ENCODE measurements at places on chromosomes 12 and 14.

GRCh38 chr14:104254735-104255400 lies 116.5 kb downstream of the KIF26A start:
- peak; percentile 44 for DNase-seq

DNA sequence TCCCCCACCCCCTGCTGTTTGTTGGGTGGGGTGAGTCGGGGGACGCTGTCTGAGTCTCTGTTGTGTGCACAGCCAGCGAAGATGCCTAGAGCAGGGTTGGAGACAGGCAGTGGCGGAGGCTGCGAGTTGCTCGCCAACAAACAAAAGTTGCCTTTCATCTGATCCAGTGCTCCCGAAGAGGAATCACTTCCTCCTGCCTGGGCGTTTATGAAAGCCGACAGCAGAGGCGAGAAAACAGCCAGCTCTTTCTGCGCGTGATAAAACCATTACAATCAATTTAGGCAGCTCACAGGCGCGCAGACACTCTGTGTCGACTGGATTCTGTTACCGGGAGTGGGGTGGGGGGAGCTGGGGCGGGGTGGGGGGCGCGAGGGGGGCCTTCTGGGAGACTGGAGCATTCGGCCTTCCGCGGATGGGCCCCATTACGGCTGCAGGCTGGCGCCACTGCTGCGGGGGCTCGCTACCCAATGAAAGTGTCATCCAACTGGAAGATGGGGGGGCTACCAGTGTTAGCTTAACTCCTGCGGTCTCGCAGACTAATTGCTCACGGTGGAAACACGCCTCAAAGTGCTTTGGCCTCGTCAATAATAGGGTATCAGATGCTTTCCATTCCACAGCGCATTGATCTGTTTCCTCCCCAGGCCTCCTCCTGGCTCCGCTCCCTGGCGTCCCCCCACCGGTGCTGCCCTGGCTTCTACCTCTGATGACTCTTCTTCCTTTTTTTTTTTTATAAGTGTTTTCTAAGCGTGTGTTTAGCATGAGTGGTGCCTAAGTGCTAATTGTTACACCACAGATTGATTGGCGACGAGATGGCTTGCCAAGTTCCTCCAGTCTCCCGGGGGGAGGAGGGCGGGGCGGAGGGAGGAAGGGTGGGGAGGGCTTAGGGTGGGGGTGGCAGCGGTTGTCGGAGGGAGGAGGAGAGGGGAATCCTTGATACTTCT lies 678.4 kb downstream of the MED13L start:
- DNase-seq, result peak; percentile 73

GRCh38 chr12:29281371-29282005 lies 99.5 kb downstream of the ERGIC2 start:
- DNase-seq, result no peak

- peak; percentile 5 for DNase-seq
Observed at GRCh38 chr12:71440763-71441748, 1.5 kb downstream of the LGR5 start.

GRCh38 chr12:53223389-53224060 lies 8.5 kb downstream of the RARG start:
- peak; percentile 81 for DNase-seq

DNA sequence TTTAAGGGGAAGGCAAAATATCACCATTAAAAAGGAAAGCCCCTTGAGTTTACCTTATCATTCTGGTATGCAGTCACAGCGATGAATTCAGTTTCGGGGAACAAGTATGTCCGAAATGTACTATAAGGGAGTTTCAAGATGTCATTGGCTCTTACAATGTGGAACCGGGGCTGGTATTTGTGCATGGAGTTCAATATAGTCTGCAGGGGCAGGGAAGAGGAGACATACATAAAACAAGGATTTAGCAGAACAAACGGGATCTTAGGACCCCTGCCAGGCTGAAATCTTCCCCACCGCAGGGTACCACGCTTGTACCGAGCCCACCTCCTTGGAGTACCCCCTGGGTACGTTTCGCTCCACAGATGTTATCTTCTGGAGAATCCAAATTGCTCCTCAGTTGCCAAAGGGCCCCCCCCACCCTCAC lies 4.5 kb downstream of the TBX3 start:
- DNase-seq, result peak; percentile 40

GRCh38 chr12:51244269-51244668 lies 5.6 kb downstream of the DAZAP2 start:
- no peak for DNase-seq

- DNase-seq, result peak; percentile 47
Observed at GRCh38 chr12:4809449-4810218, 89.4 kb downstream of the GALNT8 start.

- DNase-seq, result no peak
Observed at GRCh38 chr12:10590966-10591365, 22.4 kb downstream of the MAGOHB start.

- DNase-seq, result no peak
Observed at GRCh38 chr12:124022161-124022560, 49.1 kb downstream of the ZNF664 start.

GRCh38 chr12:53251477-53252348 lies 16.4 kb upstream of the ESPL1 start:
- peak; percentile 91 for DNase-seq

GRCh38 chr12:122203301-122204166 lies at the start of gene B3GNT4:
TSS of gene B3GNT4 (plus strand) at chr12:122203709. CDS start at chr12:122204619, 910 bp downstream.
- DNase-seq, result peak; percentile 73

DNA sequence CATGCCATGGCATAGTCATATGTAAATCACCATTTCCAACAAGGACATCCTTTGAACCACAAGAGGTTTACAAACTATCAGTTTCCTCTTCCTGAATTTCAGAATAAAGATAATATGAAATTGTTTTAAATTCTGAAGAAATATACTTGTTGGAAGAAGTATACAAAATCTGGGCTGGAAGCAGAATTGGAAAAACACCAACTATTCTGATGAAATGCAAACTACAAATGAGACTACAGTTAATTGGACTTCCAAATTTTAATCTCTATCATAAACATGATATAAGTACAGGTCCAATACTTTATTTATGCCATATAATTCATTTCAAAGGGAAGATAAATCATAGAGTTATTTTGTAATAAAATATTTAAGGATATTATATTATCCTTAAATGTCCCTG lies 80.1 kb downstream of the NOVA1 start:
- DNase-seq, result no peak

DNA sequence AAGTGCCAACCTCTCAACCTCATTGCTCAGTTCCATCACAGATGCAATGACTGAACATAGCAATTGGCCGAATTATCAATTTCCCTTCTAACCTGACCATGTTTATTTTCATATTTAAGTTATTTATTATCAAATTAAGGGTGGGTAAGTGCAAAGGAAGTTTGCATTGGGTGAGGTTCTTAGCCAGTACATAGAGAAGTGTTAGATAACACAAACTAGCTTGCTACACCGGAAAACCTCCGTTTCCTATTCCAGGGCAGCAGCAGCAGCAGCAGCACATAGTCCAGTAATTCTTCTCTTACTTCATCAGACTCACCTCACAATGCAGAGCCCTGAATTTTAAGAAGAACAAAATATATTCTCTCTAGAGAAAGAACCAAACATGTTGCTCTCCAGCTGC lies 200.5 kb upstream of the OR4E1 start:
- no peak for DNase-seq

DNA sequence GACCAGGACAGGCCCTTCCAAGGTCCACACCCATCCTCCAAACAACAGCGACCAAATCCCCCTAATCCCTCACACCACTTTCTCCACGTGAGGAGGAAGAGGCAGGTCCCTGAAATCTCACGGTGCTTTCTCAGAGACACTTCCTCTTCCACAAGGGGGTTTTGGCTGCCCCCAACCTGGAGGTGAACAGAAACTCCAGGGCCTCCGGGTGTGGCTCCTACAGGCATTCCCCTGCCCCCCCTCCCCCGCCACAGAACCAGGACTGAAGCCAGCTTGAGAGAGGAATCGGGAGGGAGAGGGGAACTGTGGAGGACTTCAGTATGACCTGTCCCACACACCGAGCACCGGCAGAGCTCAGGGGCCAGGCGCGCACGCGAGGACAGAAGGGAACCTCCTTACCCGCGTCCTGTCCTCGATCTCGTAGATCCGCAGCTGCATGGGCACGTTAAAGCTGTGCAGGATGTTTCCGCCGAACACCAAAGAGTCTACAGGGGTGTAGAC lies 60.2 kb downstream of the KDM2B start:
- no peak for DNase-seq

GRCh38 chr12:118160536-118160935 lies 24.6 kb downstream of the PEBP1 start:
- DNase-seq, result no peak

- no peak for DNase-seq
Observed at GRCh38 chr14:38789805-38790204, 313.2 kb downstream of the SEC23A start.

DNA sequence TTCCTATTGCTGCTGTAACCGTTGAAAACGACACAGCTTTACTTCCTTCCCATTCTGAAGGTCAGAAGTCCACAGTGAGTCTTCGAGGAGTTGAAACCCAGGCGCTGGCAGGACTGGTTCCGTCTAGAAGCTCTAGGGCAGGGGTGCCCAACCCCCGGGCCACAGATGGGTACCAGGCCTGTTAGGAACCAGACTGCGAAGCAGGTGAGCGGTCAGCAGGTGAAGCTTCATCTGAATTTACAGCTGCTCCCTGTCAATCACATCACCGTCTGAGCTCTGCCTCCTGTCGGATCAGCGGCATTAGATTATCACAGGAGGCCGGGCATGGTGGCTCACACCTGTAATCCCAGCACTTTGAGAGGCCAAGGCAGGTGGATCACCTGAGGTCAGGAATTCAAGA lies 12.6 kb upstream of the SFSWAP start:
- DNase-seq, result no peak

DNA sequence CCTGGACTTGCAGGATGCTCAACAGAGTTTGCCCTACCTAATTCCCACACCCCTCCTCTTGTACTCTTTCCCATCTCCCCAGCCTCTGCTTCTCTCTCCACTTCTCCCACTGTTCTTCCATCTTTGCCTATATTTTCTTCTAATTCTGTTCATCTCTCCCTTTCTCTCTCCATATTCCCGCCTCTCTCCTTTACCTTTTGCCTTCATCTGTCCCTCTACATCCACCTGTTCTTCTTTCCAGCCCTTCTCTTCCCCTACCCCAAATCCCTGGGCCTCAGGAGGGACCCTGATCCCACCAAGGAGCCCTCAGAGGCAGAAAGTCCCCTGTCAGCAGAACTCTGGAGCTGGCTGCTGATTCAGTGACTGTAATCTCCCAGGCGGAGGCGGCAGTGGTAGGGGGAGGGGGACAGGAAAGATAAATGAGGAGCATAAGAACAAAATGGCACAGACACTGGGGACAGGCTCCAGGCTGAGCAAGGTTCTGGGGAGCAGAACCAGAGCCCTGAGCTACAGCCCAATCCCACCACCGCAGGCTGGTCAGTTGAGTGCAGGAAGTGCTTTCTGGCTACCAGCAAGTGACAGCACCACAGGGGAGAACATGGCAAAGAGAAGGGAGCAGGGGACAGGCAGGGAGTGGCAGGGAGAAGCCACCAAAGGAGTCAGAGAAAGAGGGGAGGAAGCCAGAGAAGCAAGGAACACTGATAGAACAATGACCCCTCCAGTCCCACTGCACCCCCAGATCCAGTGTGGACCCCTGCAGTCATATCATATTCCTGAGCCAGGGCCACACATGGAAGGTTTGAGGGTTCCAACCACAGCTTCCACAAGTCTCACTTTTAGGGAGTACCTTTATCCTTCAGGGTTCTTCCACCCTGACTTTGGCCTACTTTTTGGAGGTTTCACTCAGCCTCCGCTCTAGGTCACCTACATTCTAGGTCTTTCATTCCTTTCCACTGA lies 27.0 kb downstream of the SMUG1 start:
- DNase-seq, result no peak

- DNase-seq, result no peak
Observed at GRCh38 chr12:128761379-128761790, 62.4 kb downstream of the SLC15A4 start.

DNA sequence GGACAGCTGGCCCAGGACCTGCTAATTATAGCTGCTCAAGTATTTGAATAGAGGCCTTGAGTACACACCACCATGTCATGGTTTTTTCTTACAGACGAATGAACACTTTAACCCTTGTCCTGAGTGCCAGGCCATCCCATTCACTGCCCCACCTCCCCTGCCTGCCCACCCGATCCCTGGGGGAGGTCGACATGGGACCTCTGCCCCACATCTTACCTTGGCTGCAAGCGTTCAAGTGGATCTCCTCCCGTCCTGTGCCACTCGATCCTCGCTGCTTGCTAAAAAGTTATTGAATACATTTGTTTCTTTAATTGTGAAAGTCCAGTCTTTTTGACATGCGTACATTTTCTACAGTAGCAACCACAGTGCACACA lies 10.3 kb downstream of the RTL1 start:
- no peak for DNase-seq

DNA sequence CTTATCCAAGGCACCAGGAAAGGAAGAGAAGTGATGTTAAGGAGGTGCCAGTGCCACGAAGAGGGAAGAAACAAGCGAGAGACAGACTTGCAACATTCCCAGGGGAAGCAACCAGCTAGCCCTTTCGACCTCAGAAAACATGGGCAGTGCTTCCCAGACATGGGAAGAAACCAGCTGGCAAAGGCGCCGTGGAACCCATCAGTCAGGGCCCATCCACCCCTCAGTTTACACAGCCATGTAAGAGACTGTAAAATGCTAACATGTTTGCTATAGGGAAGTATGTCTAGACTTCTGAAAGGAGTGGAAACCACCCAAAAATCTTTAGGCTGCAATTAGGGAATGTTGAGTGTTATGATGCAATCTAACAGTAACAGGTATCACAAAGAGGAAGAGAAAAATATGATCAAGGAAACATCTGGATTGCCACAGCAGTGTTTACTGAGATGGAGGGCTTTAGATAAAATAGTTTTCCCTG lies 26.3 kb downstream of the ANAPC5 start:
- no peak for DNase-seq

DNA sequence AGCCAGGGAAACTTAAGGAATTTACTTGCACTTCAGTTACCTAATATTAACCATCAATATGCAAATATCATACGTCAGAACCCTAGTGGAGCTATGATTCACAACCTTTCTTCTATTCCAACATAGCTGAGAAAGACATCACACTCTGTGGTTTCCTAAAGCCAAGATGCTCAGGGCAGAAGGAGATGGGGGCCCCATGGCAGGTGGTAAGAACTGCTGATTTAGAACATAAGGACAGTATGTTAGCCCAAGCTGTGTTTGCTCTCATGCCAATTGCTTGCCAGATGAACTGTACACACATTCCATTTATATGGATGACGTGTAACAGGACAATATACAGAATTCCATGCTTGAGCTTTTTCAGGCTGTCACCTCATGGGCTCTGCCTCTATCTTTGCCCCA lies 34.6 kb downstream of the HECTD4 start:
- peak; percentile 37 for DNase-seq

- DNase-seq, result no peak
Observed at GRCh38 chr14:22387776-22388241, 201.2 kb downstream of the DAD1 start.

Data from tongue (tissue), 3 donors.